ENCODE measurements at places on chromosomes 4 and X.

GRCh38 chr4:35525192-35525978 lies 718.9 kb downstream of the ARAP2 start:
- no peak for DNase-seq

DNA sequence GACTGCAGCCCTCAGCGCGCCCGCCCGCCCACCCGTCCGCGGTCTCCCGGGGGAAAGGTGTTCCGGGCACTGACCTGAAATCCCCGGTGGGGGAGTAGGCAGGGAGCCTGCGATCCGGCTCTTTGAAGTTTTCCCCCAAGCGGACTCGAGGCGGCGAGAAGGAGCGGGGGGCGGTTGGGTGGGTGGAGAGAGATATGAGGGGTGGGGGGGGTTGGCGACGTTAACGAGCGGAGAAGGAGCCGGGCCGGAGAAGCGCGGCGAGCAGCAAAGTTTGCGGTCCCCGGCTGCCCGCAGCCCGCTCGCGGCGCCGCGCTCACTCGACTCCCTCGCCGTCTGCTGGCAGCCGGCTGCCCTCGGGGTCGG lies 636 bp downstream of the BCOR start:
- no peak for DNase-seq

DNA sequence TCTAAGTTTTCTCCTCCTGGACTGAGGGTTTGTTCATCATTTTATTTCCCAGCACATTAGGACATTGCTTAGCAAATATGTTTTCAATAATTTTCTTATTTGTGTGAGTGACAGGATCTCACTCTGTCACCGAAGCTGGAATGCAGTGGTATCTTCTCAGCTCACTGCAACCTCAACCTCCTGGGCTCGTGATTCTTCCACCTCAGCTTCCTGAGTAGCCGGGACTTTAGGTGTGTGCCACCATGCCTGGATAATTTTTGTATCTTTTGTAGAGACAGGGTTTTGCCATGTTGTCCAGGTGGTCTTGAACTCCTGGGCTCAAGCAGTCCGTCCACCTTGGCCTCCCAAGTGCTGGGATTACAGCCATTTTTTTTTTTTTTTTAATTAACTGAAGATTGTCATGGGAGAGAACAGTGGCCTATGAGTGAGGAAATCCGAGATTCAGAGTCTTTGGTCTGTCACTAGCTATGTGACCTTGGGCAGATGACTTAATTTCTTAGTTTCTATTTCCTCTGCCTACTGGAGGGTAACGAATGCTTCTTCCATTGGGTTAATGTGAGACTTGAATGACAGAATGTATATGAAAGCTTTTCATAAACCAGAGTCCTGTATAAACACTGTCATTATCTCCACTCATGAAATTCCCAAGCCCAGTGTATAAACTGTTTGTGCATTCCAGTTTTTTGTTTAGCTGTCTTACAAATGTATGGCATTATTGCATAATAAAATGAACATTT lies 23.9 kb downstream of the MOB1B start:
- DNase-seq = no peak

GRCh38 chr4:25654971-25655963 lies at the start of gene SLC34A2:
Gene SLC34A2 (plus strand): TSS chr4:25655851. CDS start chr4:25662501, 6,650 bp downstream.
- no peak for DNase-seq

GRCh38 chrX:38657562-38657961 lies 96.2 kb downstream of the TSPAN7 start:
- no peak for DNase-seq

- no peak for DNase-seq
Measured at GRCh38 chrX:45850197-45850774, 649.6 kb upstream of the DIPK2B start.

GRCh38 chrX:15953801-15954200 lies 99.2 kb upstream of the AP1S2 start:
- DNase-seq = no peak

DNA sequence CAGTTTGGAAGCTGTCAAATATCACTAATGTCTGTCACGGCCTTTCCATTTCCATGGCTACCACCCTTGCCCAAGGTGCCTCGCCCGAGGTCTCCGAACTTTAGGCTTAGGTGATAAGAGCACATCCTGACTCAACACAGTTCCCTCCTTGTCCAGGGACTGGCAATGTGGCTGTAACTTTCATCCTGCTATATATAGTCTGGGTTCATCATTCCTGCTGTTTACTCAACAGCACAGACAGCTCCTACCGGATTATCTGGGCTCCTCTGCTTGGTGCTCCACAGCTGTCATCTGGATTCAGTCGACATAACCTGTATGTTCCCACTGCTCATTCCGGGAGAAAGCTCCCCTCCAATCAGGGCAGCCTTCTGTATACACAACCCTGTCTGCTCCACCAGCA lies 51.2 kb downstream of the GATB start:
- DNase-seq = no peak

- no peak for DNase-seq
Measured at GRCh38 chrX:137215467-137215866, 181.7 kb upstream of the GPR101 start.

GRCh38 chr4:69822198-69822597 lies 37.7 kb downstream of the SULT1E1 start:
- no peak for DNase-seq

- DNase-seq = no peak
Measured at GRCh38 chr4:87122252-87122651, 98.2 kb downstream of the KLHL8 start.

GRCh38 chr4:180665481-180665880 lies 1577.7 kb upstream of the TENM3 start:
- no peak for DNase-seq

GRCh38 chr4:172688534-172688933 lies 480.1 kb upstream of the GALNT7 start:
- no peak for DNase-seq

- no peak for DNase-seq
Measured at GRCh38 chr4:122003335-122003734, 51.5 kb upstream of the TRPC3 start.

DNA sequence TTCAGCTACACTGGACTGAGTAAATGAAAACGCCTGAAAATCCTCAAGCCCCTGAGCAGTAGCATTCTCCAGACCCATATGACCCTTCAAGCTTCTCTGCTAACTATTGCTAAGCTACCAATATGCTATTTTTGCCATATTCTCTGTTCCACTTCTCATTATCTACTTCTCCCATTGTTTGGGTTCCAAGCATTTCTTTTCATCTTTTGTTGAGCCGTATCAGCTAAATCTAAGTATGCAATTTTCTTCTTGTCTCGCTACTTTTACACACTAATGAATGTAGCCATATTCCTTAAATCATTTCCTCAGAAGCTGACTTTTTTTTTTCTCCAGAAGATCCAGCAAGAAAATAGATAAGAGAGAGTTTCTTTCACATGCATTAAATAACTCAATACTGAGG lies 128.4 kb downstream of the AGTR2 start:
- no peak for DNase-seq

DNA sequence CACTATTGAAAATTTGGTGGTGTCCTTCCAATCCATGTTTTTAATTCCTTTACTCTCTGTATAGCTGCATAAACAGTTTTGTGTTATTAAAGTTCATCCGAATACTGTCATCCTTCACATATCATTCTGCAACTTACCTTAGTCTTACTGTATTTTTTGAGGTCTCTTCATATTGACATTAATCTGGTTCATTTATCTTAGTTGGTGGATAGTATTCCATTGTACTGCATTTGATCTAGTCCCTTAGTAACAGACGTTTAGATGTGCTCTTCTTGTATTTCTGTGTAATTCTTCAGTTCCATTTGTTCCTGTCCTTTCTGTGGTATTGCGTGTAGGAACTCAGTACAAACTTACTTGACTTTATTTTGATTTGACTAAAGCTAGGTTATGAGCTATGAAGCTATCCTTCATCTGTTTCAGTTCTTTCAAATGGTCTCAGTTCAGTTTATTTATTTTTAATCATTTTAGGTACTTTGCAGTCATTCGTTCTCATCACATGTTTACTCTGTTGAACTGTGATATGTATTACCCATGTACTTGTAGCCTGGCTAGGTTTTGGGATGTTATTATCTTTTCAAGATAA lies 41.3 kb downstream of the RAPGEF2 start:
- no peak for DNase-seq

DNA sequence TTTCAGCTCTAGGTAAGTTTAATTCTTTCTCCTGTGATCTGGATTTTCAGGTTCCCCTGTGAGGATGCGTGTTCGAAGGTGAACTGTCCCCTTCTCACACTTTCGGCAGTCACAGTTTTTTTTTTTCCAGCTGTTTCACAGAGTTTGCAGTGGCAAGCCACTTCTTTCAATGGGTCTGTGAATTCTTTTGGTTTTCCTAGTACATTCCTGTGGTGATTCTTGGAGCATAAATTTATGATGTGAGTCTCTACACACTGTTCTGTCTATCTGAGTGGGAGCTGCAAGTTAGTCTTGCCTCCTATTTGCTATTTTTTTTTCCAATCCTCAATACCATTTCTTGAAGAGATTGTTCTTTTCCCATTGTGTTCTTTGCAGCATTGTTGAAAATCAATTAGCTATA lies 595.5 kb downstream of the RAPGEF2 start:
- DNase-seq = no peak

DNA sequence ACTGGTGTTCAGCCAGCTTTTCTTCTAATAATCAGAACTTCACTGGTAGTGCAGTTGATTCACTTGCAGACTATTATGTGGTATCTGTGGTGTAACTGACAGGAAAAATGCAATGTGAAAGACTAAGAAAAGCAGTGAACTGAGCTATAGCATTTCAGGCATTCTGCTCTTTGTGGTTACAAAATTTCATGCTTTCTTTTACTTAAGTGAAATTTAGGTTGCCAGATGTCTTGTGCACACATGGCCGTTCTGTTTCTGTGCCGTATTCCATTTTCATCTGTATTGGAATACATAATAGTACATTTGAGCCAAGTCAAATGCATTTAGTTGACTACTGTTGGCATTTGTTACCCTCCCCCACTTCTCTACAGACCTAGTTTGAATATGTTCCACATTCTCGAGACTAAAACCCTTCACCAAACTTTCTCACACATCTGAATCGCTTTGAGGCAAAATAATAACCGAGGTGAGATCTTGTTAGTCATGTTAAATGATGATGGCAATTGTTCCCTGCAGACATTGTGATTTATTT lies 8.2 kb downstream of the RTL3 start:
- DNase-seq = no peak

GRCh38 chrX:26889574-26889973 lies 573.6 kb downstream of the PPP4R3C start:
- DNase-seq = no peak

DNA sequence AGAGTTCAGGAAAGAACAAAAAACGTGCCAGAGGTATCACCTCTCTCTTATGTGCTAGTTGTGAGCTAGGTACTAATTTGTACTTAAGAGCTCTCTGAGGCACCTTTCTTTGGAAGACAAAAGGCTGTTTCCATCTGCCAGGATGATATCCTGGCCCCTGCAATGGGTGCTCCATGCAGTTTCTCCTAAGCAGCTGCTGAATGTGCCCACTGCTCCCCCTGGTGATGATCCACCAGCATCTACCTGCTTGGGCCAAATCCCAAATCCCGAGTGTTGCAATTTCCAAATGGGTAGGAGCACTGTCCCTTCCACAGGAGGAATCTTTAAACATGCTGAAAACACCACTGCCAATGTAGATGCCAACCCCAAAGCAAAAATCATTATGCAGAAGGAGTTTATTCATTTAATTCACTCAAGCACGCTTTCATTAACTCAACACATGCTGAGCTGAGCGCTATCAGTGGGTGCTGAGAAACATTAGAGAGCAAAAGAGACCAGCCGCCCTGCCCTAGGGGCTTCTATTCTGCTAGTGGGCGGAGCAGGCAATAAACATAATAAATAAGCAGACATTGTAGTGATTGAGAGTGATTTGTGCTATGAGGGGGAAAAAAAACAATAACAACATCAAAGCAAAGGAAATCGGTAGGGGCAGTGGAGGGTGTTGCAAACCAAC lies 69.6 kb upstream of the C4orf50 start:
- no peak for DNase-seq

DNA sequence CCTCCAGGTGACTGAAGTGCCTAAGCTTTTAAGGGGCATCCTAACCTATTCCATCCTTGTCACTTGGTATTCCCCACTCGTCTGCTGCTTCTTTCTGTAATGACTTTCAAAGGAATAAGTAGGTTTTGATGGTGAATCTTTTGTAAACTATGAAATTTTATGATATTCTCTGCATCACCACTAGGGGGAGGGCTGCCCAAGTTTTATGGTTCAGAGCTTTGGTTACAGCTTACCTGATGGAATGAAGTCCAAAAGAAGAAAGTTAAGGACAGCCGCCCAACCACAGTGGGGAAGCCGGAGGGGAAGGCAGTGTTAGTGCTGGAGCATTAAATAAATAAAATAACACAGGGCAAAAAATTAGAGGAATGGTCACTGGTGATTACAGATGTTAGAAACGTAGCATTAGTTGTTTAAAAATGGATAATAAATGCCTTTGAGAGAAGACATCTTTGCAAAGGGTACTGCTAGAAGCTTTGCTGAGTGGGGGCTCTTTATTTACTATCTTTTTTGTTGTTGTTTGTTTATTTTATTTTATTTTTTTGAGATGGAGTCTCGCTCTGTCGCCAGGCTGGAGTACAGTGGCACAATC lies 204.9 kb downstream of the GBA3 start:
- no peak for DNase-seq

DNA sequence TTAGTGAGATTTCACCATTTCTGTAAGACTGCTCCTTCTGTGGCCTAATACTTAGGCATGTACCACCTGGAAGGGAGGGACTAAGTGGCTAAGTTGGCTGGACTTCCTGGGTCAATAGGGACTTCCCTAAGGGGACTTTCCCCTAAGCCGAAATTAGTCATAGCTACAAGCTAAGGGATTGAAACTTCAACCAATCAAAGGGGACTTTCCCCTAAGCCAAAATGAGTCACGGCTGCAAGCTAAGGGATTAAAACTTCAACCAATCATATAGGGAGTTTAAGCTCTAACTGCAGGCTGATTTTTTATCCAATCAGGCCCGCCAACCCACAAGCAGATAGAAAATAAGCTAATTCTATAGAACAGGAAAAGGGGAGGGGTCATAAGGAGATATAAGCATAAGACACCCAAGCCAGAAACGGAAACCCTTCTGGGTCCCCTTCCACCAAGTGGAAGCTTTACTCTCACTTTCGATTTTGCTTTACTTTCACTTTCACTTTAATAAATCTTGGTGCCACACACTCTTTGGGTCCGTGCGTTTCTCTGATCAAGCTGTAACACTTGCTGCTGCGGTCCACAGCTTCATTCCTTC lies 382.8 kb downstream of the KLHL4 start:
- no peak for DNase-seq

- no peak for DNase-seq
Measured at GRCh38 chr4:158490629-158491028, 31.1 kb upstream of the RXFP1 start.

DNA sequence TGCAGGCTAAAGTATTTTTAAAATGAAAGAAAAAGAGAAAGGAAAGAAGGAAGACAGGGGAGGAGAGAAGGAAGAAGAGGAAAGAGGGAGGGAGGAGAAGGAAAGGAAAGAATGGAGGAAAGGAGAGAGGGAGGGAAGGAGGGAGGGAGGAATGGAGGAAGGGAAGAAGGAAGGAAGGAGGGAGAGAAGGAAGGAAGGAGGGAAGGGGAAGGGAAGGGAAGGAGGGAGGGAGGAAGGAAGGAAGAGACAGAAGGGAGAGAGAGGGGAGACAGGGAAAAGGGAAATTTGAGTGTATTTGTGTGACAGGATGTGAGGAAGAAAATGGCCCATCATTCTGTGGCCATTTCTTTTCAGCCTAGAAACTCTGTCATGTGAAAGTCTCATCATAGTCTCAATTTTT lies 14.9 kb upstream of the PLAC1 start:
- DNase-seq = no peak

- no peak for DNase-seq
Measured at GRCh38 chr4:149711593-149712365, 103.9 kb downstream of the IQCM start.

GRCh38 chrX:149161435-149162088 lies 343.5 kb downstream of the IDS start:
- no peak for DNase-seq

All from stimulated activated CD8-positive, alpha-beta memory T cell treated with anti-CD3 and anti-CD28 coated beads, Interleukin-12 subunit alpha, Interleukin-12 subunit beta, amount 100 ng/mL, for 4 hours (primary cell).